ENCODE measurements at places on chromosomes 4 and X.

- DNase-seq, result no peak
Measured at GRCh38 chr4:15130441-15130840, 128.2 kb downstream of the CPEB2 start.

GRCh38 chr4:85478576-85478975 lies 3.6 kb downstream of the ARHGAP24 start:
- DNase-seq, result no peak

- DNase-seq, result no peak
Measured at GRCh38 chrX:55014897-55015299, 14.7 kb downstream of the APEX2 start.

- DNase-seq, result no peak
Measured at GRCh38 chr4:180084561-180084960, 2158.6 kb upstream of the TENM3 start.

Measured in activated T-helper 1 cell treated with anti-CD3 and anti-CD28 coated beads, Interleukin-2, amount 50 U/mL, for 16 hours (primary cell).